ENCODE measurements at places on chromosomes 3 and 15.
A peak's percentile ranks its signal among the peaks of the same experiment; 100 is the strongest.

- no peak for DNase-seq
These were observed 19.3 kb upstream of the ATOSA start for GRCh38 chr15:52698514-52698913.

GRCh38 chr3:180600473-180600872 lies 1.5 kb upstream of the TTC14 start:
- no peak for DNase-seq

- no peak for DNase-seq
These were observed 7.5 kb downstream of the CMSS1 start for GRCh38 chr3:99825004-99825640.

DNA sequence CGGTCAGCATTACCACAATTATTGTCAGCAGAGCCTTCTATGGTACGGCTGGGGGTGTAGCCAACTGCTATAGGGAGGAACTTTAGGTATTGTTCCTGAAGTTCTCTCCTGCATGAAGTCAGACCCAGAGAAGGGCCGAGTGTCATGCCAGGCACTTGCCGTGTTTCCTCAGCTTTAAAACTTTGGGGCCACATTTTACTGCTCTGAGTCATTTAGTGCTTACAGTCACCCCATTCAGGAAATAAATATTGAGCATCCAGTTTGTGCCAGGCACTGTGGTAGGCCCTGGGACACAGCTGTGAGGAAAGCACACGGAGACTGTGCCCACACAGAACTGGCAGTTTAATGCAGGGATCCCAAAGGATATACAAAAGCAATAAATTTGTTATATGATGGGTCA lies 54.5 kb upstream of the APEH start:
- DNase-seq, result no peak

GRCh38 chr3:138888560-138888959 lies 53.8 kb upstream of the PIK3CB start:
- DNase-seq, result no peak

- DNase-seq, result peak; percentile 49
These were observed 20.2 kb upstream of the PPM1L start for GRCh38 chr3:160735826-160736225.

GRCh38 chr15:98232761-98233160 lies 272.3 kb downstream of the ARRDC4 start:
- no peak for DNase-seq

DNA sequence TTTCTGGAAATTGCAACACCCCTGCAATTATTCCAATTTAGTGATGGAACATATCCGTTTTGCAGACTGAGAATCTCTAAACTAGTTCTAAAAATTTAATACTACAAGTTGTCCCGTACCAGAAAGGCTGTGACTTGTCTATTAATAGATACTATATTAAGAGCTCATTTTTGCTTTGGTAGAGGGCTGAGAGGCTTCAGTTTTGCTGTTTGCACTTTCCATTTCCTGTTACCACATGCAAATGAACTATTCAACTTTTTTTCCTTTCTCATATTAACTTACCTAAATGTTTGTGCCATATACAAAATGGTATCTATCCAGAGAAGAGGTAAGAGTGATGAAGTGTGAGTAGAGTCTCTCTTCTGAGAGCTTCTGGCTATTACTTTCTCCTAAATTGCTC lies 101.5 kb upstream of the CRBN start:
- DNase-seq, result no peak

DNA sequence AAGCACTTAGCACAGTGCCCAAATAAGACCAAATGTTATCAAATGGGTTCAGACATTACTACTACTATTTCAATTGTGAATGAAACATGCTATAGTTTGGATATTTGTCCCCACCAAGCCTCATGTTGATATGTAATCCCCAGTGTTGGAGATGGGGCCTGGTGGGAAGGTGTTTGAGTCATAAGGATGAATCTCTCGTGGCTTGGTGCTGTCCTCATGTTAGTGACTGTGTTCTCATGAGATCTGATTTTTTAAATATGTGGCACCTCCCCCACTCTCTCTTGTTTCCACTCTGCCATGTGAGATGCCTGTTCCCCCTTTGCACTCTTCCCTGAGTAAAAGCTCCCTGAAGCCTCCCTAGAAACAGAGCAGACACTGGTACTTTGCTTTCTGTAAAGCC lies 148.7 kb upstream of the TGFBR2 start:
- no peak for DNase-seq

- DNase-seq, result no peak
These were observed 21.3 kb downstream of the HOMER2 start for GRCh38 chr15:82931221-82931620.

DNA sequence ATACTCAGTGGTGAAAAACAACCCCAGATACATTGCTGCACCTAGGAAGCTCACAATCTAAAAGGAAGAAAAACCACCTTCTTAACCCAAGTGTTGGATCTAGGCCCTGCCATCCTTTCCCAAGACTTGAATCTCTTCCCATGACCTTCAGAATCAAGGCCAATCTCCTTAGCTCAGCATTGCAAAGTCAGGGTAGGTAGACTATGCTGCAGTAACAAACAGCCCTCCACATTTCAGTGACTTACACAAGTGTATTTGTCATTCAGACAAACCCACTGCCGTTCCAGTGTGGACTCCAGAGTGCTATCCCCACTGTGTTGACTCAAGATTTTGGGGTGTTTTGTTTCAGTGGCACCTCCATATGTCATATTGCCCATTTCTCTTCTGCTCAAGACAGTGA lies 278.4 kb downstream of the UACA start:
- no peak for DNase-seq

DNA sequence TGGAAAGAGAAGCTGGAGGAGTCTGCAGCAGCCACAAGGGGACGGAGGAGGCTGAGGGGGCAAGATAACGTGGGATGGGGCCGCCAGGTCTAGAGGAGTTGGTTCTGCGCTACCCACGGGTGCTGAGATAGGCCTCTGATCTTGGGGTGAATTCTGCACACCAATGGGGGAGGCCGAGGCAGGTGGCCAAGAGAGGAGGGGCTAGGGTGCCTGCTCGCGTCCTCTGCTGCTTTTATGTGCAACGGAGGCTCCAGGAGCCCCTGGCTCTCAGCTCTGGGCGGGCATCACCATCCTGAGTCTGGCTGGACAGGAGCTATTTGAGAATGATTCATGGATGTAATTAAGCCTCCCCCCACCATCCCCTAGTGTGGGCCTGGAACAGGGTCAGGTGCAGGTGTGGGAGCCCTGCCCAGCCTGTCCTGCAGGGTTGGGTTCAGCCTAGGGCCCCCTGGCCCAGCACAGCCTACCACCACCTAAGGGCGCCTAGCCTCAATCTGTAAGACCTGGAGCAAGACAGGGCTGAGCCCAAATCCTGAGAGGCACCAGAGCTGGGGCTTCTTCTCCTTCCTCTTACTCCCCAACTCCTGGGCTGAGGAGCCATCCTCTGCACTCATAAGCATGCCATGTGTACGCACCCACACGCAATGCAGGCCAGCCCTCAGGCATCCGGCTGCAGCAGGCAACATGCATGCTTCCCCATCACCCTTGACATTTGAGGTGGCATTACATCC lies 32.3 kb upstream of the SEMA3F start:
- no peak for DNase-seq

- no peak for DNase-seq
These were observed 63.3 kb upstream of the STT3B start for GRCh38 chr3:31469385-31469784.

DNA sequence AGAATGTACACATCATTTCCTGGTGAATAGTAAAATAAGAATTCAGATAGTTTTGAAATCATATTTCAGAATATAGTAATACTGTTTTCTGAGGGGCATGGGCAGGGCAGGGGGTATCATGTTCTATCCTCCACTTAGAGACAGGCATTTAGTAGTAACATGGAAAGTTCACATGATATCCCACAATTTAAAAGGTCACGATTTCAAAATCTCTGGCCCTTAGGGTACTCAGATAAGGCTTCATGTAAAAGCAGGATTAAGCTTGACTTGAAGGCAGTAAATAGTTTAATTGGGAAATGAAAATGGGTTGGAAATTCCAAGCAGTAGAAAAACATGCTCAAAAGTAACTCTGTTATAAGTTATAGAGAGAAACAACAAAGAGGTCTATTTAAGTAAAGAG lies 353.2 kb upstream of the AGTR1 start:
- DNase-seq, result no peak

DNA sequence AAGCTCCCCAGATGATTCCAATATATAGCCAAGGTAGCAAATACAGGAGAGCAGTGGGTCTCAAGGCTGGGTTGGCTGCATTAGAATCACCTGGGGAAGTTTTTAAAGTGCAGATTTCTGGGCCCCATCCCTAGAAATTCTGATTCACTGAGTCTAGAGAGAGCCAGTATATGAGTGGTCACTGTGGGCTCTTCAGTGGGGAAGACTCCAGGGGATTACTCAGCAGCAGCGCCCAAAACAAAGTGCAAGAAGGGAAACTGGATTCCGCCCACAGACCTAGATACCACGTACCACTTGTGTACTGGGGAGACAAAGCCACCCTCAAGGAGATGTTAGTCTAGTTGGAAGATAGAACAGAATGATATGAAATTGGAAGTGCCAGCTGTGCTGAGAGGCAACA lies 40.0 kb downstream of the NME9 start:
- DNase-seq, result no peak

GRCh38 chr3:45259133-45259532 lies 33.0 kb upstream of the TMEM158 start:
- no peak for DNase-seq

DNA sequence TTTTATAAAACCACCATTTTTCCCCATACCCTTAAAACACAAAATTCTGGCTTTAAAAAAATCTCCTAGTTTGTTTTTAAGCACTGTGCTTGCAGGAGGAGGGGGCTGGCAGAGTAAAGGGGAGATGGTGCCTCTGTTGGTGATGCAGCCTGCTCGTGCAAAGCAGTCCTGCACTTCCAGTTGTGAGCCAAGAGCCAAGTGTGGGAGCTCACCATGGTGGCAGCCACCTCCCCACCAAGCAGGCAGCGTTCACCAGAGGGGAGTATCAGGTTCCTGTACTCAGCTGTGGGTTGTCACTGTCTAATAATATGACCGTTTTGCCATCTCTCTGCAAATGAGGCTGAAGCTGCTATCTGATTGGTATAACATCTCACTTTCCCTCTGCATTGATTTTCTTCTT lies 164.8 kb downstream of the SYNPR start:
- no peak for DNase-seq

- DNase-seq, result no peak
These were observed 166.1 kb downstream of the SSR3 start for GRCh38 chr3:156388497-156389448.

- no peak for DNase-seq
These were observed 53.0 kb upstream of the DAZL start for GRCh38 chr3:16658004-16658924.

DNA sequence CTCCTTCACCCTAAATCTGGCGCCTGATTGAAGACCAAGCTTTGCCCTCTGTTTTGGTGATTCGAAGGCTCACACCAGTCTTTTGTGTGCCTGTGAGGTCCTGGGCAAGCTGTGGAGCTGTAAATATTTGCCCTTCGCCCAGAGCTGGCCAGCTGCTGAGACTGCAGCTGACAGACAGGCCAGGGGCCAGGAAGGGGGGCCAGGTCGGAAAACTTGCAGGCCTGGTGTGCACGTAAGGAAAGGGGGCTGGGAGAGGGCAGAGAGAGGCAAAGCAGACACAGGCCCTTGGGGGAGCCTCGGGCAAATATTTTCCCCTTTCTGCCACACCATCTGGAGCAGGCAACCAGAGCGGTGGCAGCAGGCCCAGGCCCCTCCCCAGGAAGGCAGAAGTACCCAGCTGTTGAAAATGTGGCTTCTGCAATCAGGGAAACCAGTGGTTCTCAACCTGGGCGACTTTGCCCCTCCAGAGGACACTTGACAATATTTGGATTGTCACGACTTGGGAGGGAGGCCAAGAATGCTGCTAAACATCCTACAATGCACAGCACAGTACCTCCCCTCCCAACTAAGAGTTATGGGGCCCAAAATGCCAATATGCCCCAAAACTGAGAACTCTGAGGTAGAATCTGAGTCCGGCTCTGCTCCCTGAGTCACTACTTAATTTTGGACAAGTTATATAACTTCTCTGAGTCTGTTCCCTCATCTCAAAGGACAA lies 2.5 kb downstream of the PDZRN3 start:
- no peak for DNase-seq

DNA sequence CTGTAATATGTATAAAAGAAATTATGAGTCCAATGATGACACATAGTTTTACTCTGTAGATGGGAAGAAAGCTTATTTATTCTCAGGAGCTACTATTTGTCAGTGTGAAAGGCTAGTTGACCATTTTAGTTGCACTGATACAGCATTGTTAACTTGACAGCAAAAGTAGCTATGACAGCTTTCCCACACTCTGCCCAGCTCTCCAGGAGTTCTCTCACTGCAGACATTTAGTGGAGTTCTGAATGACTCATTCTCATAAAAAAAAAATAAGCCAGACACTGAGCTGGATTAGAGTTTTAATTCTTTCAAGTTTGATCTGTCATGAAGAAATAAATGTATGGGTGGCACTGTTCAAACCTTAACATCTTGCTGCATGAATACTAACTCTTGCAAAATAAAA lies 77.2 kb upstream of the CFAP20DC start:
- no peak for DNase-seq

DNA sequence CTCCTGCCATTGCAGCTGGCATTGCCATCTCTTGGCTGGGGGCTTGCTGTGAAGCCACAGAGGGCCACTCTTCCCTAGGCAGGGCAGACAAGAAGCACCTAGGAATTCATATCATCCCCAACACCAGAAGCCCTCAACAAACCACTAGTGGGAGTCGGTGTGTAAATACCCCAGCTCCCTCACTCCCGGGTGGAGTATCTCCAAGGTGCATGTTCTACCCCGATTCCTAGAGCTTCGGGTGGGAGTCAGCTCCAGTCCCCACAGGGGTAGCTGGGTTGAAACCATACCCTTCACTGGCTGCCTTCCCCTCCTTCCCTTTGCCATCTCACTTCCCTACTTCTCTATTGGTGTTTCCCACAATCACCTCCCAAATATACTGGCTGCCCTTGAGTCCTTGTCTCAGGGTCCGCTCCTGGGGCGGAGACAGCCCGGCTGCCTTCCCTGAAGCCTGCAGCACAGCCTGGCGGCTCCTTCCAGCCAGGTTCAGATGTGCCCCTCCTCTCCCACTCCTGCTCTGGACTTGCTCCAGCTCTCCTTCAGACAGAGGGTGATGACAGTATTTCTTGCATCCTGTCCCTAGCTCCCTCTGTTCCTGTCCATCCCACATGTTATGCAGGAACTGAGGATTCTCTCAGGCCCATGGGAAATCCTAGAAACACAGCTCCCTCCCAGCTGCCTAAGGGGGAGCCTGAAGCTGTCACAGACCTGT lies 33.3 kb downstream of the FAM3D start:
- DNase-seq, result no peak

DNA sequence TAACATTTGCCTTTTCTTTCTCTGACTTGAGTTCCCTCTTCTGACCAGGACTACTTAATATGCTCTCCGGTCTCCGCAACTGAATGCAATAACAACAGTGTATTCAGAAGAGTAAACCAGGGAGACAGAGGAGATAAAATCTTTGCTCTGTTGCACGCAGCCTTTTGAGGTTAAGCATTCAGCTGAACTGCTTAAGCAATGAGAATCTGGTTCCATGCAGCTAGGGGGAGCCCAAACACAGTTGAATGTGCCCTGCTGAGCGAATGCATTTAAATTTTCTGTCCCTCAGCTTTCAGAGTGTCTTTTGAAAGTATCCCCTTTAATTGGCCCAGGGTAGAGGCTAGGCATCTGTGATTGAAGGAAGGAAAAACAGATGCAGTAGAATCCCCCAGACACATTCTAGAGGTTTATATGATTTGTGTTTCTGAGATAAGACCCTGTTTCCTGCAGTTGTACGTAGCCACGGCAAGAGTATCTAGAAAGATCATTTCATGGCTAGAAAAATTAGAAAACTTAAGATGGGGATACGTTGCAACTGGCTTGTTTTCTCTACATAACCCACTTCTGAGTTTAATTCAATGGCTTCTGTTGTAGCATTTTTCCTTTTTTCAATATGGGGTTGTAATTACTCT lies 309.6 kb downstream of the TUSC7 start:
- peak; percentile 93 for DNase-seq

All from Ammon's horn (tissue), 1 donor.